ENCODE measurements at places on chromosomes 1 and 21.

DNA sequence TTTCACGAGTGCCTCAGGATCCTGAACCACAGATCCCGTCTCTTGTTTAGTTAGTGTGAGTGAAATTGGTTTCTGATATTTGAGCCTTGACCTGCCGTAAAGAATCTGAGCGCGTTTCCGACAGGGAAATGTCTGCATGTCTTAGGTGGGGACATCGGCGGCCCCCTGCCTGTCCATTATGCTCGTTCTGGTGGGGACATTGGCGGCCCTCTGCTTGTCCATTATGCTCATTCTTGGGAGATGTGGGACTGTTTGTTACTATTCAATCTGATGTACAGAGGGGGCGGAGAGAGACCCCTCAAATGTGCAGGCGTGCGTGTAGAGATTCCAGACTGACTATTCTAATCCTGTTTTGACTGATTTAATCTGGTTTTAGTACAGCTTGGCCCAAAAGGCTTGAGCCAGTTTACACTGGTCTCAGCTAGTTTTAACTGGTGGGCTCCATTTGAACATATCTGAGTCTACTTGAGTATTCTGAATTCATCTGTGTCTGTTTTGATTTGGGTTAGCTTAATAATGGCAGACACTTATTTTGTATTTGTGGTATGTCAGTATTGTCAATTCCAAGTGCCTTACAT lies 6.6 kb upstream of the TINAGL1 start:
- no peak for DNase-seq

GRCh38 chr1:38776466-38777065 lies 83.0 kb downstream of the RRAGC start:
- DNase-seq, result no peak

DNA sequence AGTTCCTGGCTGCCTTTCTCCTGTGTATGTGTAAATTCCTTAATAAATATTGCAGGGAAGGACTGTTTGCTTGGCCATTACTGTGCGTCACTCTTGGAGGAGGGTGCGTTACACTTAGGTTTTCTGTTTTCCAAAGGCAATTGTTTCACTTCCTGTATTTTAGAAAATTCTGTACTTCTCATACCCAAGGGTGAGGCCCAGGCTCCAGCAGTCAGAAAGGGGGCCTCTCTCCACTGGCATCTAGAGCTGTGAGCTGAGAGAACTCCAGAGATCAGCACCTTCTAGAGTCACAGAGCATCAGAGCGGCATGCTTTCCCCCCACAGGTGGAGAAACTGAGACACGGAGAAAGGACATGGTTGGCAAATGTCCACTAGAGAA lies 27.0 kb upstream of the ZFP69B start:
- no peak for DNase-seq

DNA sequence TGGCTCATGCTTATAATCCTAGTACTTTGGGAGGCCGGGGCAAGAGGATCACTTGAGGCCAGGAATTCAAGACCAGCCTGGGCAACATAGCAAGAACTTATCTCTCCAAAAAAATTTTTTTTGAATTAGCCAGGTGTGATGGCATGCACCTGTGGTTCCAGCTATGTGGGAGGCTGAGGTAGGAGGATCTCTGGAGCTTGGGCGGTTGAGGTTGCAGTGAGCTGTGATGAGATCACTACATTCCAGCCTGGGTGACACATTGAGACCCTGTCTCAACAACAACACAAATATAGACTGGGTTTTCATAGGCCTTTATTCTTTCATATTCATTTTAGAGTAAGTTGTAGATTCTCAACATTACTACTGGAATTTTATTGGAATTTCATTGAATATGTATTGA lies 12.8 kb downstream of the MED18 start:
- no peak for DNase-seq

DNA sequence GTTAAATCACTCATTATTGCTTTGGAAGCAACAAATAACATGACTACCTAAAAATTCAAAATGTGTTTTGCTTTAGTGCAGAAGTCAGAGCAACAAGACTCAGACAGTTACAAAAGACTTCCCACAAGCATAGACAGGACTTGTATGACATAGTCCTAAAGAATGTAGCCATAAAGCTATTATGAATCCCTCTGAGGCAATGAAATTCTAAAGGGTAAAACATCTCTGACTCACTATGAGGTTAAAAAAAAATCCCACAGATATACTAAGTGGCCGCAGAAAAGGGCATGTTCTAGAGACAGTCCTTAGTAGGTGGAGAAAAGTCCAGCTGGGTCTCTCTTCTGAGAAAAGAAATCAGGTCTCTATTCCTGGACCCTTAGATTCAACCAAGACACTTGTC lies 4.9 kb downstream of the PRKAB2 start:
- DNase-seq, result no peak

DNA sequence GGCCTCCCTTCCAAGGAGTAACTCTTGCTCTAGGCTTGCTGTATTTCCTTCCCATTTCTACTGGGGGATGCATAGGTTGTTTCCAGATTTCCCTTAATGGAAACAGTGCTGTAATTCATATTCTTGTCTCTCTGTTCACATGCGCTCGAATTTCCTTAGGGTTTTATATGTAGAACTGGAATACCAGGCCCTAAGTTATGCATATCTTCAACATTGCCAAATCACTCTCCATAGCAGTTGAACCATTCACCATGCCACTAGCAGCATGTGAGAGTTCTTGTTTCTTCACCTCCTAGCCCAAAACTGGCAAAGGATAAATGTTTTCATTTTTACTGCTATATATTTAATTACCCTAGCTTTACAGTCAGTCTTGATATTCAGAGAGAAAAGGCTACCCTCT lies 12.8 kb downstream of the MAP10 start:
- DNase-seq, result no peak

- DNase-seq, result no peak
Observed at GRCh38 chr1:156388174-156389137, 19.4 kb downstream of the RHBG start.

GRCh38 chr1:179128520-179128919 lies 46.6 kb downstream of the TOR3A start:
- DNase-seq, result no peak

- DNase-seq, result peak; percentile 70
Observed at GRCh38 chr1:172746091-172746949, 87.4 kb downstream of the FASLG start.

- DNase-seq, result no peak
Observed at GRCh38 chr21:45091550-45092322, 17.4 kb downstream of the ADARB1 start.

- peak; percentile 30 for DNase-seq
Observed at GRCh38 chr1:182484531-182485257, 34.7 kb downstream of the RGSL1 start.

DNA sequence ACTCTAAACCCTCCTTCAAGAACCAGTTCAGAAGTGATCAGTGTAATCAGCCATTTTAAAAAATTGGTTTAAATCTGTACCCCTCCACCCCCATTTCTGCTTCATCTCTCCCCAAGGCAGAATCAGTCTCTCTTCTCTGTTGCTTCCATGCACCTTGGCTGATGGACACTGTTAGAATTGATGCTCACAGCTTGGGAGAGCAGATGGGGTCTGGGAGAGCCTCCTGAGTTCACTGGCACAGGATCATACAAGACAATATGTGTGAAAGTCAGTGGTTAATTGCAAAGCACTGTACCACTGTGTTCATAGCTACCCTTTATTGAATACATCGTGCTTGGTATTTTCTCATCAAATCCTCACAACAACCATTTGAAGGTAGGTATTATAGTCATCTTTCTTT lies 140.9 kb downstream of the ROR1 start:
- DNase-seq, result no peak

GRCh38 chr1:62052946-62053345 lies 141.7 kb upstream of the L1TD1 start:
- DNase-seq, result no peak

GRCh38 chr21:37551331-37551992 lies 184.9 kb downstream of the DYRK1A start:
- no peak for DNase-seq

DNA sequence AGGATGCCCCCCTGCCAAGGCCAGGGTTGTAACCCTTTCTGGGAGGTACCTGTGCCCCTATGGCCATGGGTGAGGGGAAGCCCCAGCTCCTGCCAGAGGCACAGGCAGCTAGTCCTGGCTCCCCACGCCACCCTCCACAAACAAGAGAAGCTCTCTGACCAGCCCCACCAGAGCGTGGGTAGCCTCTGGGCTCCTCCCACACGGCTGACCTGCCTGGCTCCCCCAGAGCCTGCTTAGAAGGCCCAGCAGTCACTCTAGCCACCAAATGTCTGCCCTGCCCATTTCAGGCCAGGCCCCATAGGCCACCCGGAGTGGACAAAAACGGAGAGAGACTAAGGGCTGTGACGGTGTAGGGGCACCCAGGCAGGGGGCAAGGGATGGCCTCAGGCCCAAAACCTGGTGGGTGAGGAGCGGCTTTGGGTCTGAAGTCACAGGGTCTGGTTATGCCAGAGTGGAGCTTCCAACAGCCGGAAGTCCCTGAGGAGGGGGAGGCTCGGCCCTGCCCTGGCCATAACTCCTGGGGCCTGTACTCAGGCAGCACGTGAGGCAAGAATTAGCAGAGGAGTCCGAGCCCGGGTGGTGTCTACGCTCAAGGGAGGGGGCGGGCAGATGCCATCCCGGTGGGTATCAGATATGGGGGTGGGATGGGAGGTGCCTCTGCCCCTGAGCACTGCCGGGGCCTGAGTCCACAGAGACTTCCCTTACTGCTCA lies 155.4 kb downstream of the CASZ1 start:
- DNase-seq, result no peak

DNA sequence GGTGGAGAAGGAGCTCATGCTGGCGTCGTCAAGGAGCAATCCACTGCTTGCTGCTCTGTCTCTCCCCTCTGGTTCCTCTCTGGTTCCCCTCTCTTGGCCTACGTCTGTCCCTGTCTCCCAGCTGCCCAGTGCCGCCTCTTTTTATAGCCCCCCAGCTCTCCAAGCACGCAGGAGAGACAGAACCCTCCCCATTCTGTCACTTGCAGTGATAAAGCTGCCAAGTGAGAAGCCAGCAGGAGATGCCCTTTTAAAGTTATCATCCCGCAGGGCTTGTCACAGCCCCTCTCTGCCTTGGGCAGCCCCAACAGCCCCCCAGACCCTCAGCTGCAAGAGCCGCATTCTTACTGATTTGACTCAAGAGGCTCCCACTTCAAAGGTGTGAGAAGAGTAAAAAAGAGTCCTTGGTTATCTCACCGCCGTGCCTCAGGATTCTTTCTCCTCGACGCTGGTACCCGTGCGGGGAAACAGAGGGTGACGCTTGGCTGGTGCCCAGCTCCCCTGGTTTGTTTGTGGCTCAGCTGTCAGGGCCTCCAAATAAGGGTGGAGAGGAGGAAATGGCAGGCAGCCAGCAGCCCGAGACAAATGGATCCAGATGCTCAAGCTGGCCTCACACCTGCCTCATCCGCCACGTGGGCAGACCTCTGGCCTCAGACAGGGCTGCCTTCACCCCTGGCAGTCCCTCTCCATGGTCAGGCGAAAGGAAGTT lies at the start of gene NPPA:
NPPA (minus strand) TSS at position 117 of the 706 bp plus-strand sequence; CDS start at position 18, 99 bp downstream.
- DNase-seq, result no peak

DNA sequence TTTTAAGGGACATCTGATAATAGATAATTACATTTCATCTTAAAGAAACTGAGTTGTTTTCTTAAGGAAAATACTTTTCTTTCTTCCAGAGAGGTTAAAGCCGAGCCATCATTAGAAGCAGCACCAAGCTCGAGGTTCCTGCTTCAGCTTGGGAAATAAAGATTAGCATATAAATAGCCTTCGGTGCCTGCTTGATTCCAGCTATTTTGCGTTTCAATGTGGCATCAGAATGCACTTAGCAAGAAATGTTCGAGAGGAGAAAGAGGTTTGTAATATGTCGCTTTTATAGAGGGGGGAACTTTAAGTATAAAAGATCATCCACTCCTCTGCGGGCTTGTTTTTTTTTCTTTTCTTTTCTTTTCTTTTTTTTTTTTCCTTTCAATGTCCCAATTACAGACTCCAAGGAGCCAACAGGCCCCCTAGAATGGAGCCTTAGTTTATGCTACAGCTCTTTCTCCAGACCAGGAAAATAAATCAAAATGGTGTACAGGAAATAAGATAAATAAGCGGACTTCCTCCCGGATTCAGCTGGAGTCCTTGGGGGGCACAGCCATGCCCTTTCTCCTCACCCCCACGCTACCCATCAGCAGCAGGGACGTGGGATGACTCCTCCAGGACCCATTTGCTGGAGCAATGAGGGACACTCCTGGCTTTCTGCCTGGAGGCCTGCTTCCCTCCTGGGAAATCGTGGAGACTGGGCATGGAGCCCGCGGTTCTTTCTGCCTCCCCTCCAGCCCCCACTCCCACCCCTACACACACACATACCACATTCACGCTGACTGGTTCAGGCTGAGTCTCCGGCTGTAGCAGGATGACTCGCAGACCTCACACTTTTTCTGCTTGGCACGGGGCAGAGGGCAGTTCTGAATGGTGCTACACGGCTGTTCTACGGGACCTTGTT lies 131.6 kb downstream of the RRAGC start:
- no peak for DNase-seq

DNA sequence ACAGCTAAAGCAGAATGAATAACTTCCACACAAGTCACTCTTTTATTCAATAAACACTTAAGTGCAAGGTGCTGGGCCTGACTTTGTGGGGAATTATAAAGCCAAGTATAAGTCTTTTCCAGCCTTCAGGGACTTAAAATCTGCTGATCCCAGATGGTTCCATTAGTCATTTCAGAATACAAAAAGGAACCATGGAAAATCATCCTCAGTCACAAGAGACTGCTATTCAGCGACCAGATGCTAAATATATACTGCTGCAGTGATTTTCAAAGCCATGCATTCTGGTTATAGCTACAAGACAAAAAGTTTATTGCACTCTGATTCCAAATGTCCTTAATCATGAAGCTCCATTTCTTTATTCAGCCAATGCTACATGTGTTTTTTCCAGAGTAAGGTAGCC lies 25.7 kb downstream of the GLMN start:
- DNase-seq, result no peak

DNA sequence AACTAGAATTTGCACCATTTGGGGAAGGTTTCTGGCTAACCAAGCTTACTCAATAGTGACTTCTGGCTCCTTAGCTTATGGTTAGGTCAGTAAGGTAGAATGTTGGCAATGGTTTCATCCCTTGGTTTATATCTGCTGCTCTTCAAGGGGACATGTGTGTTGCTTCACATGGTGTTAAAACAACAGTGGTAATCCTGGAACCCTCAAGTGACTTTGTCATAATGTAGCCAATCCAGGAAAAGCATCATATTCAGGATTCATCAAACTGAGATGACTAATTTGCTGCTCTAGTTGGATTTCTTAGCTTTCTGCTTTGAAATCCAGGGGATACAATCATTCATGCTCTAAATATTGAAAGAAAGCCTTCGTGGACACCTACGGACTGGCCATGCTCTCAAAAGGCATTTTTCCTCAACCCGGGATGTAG lies 108.7 kb downstream of the RGL1 start:
- DNase-seq, result no peak

All from GM12878 (cell line).